ENCODE measurements at places on chromosomes 2 and 18.
A peak's percentile ranks its signal among the peaks of the same experiment; 100 is the strongest.

DNA sequence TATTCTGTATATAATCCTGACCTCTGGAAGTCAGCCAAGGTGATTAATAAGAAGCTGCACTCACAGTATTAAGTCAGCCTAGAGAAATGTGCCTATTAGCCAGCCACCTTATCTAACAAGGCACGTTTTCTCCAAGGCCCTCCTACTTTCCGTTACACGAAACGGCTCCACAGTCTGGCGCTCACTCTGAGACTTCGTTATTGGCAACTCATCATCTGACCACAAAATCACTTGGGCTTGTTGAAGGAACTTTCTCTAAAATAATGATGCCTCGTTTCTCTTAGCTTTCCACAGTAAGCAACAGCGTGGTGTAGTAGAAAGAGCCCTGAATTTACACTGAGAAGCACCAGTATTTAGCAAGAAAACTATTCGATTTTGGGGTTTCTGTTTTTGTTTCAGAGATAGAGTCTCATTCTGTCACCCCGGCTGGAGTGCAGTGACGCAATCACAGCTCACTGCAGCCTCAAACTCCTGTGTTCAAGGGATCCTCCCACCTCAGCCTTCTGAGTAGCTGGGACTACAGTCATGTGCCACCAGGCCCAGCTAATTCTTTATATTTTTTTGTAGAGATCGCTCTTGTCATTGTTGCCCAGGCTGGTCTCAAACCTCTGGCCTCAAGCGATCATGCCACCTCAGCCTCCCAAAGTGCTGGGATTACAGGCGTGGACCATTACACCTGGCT is 53.6 kb upstream of the SLC14A1 start:
- DNase-seq: peak; percentile 34

DNA sequence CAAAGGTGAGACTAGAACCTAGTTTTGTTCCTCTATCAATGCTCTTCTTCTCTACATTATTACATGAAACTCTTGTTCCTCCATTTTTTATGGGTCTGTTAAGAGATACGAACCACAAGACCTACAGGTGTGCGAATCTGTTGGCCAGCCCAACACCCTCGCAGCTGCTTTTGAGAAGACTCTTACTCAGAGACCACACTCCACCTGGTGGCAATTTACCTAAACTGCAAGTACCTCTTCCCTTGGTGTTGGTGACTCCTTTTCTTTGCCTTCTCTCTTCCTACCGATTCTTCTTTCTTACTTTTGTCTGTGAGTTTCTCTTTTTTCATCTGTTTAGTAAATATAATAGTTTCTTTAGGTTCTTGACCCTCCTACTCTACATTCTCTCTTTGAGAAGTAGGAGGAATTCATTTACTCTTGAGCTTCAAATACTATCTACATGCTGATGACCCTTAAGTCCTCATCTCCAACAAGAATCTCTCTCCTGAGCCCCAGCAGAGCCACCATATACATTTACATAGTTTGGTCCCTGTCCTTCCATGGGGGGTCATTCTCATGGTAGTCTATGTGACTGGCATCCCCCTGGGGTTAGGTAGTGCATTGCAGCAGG is 81.8 kb upstream of the GAREM1 start:
- DNase-seq: peak; percentile 31

DNA sequence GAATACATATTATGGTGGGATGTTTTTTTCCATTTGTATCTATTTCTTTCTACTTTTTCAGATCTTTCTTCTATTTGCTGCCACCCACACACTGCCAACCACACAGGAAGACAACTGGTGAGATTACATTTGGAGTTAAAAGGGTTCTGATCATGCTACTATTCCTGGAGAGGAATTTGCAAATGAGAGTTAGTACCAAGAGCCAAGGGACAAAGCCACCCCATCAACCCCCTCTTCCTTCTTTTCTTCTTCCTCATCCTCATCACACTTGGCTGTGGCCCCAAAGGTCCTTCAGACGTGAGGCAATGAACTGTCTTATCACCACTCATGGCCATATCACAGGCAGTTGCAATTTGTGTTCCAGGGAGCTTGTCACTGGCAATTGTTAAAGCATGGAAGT is 215.6 kb upstream of the SLC14A2 start:
- no peak for DNase-seq

DNA sequence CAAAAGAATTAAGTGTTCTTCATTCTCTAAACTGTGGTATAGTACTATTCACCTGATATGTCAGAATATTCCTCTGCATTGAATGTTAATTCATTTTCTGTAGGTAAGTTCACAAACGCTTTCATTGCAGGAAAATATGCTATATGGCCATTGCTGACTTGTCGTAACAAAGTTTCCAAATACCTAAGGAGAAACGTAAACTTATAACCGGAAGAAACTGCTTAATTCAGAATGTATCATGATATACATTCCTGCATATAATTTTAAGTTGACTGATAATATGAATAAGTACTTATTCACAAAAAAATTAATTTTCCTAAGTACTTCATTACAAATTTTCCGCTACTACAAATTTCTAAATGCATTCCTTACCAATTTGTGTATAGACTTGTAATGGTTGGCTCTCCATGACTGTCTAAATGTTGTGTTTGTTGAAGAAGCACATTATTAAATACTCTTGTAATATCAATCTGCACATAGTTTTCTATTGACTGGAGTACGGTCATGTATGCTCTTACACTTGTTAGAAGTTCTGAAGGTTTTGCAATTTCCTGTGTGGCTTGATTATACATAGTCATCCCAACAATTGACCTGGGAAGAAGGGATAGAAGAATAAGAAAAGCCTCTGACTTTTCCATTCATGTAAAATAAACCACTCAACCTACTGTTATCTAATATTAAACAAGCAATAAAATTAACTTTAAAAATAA is 85.4 kb downstream of the NCKAP1 start:
- peak; percentile 8 for DNase-seq

GRCh38 chr2:90069290-90069894 is 1377.9 kb downstream of the RPIA start:
- no peak for DNase-seq

Measured in AG09309 (cell line).